ENCODE measurements at places on chromosomes 5 and 9.
A peak's percentile ranks its signal among the peaks of the same experiment; 100 is the strongest.

- DNase-seq: no peak
Observed at GRCh38 chr5:8961956-8962355, 583.9 kb downstream of the SEMA5A start.

DNA sequence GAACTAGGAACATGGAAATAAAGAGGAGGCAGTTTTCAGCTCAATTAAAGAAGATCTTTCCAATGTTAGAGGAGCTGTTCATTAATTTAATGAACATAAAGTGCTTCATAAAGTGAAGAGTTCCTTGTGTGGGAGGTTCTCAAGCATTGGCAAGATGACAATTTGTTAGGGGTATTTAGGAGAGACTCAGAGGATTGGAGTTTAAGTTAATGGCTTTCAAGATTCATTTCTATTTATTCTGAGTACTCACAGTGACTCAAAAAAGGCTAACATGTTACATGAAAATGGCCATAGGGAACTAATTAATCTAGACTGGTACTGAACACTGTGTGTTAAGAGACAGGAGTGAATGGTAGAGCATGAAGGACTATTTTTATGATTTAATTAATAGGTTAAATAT, 55.4 kb upstream of the CDH12 start:
- no peak for DNase-seq

GRCh38 chr5:61951295-61951694, 354.7 kb upstream of the KIF2A start:
- no peak for DNase-seq

- DNase-seq: no peak
Observed at GRCh38 chr5:170434966-170435605, 45.9 kb upstream of the KCNMB1 start.

GRCh38 chr5:140966293-140967225, at the start of gene PCDHAC2:
Gene PCDHAC2 (plus strand): TSS chr5:140966476. CDS start chr5:140966767, 291 bp downstream.
- peak; percentile 66 for DNase-seq

GRCh38 chr5:16727755-16728325, 111.0 kb upstream of the RETREG1 start:
- DNase-seq: no peak

- no peak for DNase-seq
Observed at GRCh38 chr9:99040911-99041582, 63.9 kb upstream of the TGFBR1 start.

DNA sequence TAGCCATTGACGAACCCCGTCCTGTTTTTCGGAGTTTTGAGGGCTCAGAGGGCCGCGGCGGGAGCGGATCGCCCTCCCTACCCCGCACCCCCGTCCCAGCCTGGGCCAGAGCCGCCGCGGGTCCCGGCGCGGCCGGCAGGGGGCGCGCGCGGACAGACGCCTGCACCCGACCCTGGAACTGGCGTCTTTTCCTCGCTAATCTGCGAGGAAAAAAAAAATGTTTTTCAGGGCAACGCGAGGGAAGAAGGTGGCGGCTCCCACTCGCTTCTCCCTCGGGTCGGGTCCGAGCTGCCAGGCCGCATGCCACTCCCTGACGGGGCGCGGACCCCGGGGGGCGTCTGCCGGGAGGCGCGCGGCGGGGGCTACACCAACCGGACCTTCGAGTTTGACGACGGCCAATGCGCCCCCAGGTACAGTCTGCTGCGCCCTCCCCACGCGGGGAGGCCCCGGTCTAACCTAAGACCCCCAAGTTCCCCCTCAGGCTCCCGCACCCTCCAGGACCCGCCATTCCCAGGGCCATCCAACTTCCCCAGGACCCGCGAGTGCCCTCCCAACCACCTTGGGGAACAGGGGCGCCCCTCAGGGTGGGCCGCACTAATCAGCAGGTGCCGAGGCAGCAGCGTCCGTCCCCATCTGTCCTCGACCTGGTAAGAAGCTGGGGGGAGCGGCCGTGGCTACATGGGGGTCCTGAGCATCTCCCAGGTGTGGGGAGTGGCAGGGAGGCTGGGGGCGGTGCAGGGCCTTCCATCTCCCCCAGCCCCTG, at the start of gene KCNT1:
Gene KCNT1 (plus strand): TSS at position 227 of the 763 bp plus-strand sequence. CDS start 74 bp downstream, at position 301.
- no peak for DNase-seq

- DNase-seq: no peak
Observed at GRCh38 chr9:124698265-124698664, 72.8 kb downstream of the NR6A1 start.

DNA sequence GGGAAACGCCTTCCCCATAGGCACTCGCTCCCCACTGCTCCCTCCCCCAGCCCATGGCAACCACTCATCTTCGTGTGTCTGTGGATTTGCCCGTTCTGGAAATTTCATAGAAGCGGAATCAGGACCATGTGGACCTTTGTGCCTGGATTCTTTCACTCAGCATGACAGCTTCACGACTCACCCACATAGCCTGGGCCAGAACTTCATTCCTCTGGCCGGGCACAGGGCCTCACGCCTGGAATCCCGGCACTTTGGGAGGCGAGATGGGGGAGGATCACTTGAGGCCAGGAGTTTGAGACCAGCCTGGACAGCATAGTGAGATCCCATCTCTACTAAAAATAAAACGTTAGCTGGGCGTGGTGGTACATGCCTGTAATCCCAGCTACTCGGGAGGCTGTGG, 12.1 kb upstream of the DIPK1B start:
- DNase-seq: no peak

DNA sequence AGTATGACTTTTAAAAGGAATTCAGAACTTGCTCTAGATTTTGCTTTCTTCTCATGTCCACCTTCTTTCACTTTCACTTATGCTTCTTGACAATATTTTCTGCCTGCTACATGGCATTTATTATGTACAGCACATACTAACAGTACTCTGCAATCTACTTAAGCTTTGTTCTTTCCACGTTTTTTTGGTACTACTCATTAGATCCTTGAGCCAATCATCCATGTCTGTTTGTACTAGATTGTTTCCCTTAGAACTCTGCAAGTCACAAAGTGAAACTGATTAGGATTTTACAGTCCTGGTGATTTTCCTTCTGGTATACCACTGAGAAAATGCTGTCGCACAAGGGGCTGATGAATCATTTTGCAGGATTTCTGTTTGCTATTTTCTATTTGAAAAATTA, 78.3 kb downstream of the PARP8 start:
- no peak for DNase-seq

DNA sequence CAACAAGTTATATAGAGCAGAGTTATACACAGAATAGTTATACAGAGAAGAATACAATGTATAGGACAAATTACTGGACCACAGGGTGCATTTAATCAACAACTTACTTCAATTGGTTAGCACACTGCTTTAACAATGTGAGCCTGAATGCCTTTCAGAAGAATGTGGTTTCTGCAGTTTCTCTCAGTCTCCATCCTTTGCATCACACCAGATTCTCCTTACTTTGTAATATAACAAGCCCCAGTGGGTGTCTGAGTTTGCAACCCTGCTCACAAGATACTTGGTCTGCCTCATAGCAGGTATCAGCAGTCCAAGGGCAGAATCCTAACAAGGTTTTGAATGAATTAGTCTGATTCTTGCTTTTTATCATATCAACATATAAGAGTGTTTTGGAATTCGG, 114.6 kb downstream of the GABRB2 start:
- no peak for DNase-seq

- DNase-seq: peak; percentile 33
Observed at GRCh38 chr5:89280103-89281037, 397.4 kb upstream of the MEF2C start.

DNA sequence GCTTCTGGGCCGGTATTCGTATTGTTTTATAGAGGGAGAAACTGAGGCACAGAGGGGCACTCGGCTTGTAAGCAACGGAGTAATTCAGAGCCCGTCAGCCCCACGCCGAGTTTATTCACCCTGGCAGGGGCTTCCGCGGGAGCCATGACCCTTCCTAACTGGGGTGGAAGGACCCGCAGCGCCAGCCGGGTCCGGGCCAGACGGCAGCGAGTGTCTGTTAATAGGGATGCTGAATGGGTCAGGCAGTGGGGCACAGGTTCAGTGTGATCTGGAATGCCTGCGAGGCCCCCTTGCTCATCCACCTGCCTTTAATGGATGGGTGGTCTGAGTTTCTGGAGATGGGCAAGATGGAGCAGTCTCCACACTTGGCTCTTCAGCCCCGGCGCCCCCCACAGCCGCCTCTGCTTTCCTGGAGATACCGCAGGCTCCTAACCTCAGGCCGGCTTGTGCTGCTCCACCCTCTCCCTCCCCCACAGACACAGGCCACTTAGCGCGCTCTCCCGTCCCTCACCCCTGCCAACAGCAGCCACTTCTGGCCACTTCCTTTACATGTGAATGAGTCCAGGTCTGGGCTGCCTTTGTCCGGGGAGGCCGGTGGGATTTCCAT, 147.1 kb downstream of the ERCC6L2 start:
- DNase-seq: no peak

DNA sequence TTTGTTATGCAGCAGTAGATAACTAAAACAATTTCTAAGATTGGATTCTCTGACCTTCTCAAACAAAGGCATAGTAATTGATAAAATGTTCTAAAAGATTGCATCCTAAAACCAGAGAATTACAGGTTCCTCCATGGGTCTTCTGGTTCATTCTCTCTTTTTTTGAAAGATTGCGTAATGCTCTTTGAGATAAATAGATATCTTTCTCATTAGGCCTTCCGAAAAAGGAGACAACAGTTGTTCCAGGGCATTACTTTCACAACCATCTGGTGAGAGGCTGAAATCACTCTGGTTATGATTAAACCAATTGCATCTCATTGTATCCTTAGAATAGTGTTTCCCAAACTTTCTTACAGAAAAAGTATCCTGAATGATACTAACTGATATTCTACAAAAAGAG, 174.7 kb upstream of the NREP start:
- no peak for DNase-seq

DNA sequence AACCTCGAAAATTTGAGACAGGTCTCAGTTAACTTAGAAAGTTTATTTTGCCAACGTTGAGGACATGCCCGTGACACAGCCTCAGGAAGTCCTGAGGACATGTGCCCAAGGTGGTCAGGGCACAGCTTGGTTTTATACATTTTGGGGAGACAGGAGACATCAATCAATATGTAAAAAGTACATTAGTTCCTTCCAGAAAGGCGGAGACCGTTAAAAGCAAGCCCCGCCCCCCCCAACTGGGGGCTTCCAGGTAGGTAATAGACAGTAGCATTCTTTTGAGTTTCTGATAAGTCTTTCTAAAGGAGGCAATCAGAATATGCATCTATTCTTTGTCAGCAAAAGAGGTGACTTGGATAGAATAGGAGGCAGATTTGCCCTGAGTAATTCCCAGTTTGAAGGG, 599 bp upstream of the MOCS2 start:
- no peak for DNase-seq

DNA sequence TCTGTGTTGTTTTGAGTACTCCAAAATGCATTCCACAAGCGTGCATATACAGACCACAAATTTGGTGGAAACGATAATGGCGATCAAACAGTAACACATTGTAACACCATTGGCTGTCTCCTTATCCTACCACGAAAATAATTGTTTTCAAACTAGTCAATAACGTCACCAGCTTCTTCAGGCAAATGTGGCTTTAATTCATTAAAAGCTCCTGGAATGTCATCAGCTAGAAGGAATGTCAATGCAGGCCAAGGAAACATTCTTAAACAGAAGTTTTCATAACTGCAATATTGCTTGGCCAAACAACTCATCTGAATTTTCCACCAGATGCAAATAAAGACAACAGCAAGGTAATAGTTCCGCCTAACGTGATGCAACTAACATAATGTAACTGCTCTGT, 71.6 kb upstream of the XPA start:
- DNase-seq: no peak

GRCh38 chr9:38051780-38052546, 17.1 kb downstream of the SHB start:
- DNase-seq: no peak

- DNase-seq: no peak
Observed at GRCh38 chr5:60836131-60836530, 7.9 kb downstream of the ELOVL7 start.

DNA sequence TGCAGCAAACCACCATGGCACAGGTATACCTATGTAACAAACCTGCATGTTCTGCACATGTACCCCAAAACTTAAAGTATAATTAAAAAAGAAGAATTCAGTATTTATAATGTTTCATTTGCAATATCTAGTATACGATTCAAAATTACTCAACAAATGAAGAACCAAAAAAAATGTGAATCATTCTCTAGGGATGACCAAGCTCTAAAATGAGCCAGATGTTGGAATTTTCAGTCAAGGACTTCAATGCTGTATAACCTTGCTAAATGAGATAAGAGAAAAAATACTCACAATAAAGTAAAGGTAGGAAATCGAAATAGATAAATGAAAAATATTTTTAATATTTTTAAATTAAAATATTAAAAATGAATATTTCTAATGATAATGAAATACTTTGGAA, 108.7 kb upstream of the ADRA1B start:
- no peak for DNase-seq

- no peak for DNase-seq
Observed at GRCh38 chr9:33835625-33836260, 18.8 kb downstream of the UBE2R2 start.

DNA sequence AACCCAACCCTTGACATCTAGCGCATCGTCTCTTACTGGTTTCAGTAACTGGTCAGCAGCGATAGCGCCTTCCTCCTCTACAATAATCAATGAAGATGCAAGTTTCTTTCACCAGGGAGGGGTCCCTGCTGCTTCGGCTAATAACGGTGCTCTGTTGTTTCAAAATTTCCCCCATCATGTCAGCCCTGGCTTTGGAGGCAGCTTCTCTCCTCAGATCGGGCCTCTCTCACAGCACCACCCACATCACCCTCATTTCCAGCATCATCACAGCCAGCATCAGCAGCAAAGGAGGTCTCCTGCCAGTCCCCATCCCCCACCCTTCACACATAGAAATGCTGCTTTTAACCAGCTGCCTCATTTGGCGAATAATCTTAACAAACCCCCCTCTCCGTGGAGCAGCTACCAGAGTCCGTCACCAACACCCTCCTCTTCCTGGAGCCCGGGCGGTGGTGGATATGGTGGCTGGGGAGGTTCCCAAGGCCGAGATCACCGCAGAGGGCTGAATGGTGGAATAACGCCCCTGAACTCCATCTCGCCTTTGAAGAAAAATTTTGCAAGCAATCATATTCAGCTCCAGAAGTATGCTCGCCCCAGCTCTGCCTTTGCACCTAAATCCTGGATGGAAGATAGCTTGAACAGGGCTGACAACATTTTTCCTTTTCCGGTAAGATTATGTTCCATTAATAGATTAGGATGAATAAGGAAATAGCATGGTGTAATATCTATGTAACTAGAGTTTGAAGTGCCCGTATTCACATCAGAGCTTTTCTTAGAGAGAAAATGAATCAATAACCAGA, 2.2 kb downstream of the CPEB4 start:
- DNase-seq: no peak

- DNase-seq: no peak
Observed at GRCh38 chr5:60334281-60334713, 365.7 kb downstream of the DEPDC1B start.

GRCh38 chr5:73827106-73827450, 201.1 kb downstream of the ARHGEF28 start:
- no peak for DNase-seq

DNA sequence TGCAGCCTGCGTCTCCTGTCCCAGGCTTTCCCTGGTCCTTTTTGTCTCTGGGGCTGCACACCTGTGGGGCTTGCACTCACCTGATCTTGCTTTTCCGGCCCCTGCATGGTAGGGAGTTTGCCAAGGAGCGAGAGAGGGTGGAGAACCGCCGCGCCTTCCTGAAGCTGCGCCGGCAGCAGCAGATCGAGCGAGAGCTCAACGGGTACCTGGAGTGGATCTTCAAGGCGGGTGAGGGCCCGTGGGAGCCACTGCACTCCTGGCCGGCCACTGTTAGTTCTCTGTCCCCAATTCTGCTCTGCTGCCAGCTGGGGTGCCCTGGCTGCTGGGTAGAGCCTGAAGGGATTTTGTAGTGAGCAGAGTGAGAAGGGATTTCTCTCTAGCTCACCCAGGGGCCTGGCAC, 78.0 kb downstream of the CACNA1B start:
- DNase-seq: no peak

GRCh38 chr9:92607773-92608172, 62.2 kb downstream of the IPPK start:
- peak; percentile 70 for DNase-seq

Data from NCI-H524 treated with DMSO at 0.1 percent for 48 hours (cell line).